ENCODE measurements at places on chromosomes 7 and 10.

DNA sequence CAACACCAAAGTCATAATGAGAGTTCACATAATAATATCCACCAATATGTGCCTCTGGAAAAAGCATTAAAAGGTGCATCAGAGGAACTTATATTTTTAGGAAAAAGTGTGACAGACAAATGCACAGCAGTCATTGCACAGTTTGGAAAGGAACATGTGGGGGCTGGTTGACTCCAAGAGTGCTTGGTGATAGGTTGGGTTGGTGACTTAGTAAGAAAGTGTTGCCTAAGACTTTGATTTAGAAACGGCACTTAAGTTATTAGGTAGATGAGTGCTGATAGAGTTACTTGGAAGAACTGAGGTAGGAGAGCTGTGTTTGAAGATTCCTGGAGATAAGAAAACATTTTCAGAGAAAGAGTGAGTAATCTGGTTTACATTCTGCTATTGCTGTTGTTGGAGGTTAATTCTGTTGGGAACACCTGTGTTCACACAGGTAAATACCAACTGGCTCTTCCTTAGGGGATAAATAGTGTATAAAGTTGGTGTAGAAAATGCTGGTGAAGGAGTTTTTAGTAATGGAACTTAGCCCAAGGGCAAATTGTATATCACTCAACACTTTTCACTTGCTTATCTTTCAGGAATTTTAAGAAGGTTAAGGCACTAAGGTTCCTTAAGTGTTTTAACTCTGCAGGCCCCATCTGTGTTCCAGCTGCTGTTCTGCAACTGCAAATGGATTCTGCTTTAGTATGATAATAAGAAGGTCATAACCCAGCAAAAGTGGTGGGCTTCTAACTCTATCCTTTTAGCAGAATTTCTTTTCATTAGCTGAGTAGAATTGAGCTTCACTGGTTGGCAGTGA is 196.1 kb downstream of the NSUN6 start:
- DNase-seq, result no peak

DNA sequence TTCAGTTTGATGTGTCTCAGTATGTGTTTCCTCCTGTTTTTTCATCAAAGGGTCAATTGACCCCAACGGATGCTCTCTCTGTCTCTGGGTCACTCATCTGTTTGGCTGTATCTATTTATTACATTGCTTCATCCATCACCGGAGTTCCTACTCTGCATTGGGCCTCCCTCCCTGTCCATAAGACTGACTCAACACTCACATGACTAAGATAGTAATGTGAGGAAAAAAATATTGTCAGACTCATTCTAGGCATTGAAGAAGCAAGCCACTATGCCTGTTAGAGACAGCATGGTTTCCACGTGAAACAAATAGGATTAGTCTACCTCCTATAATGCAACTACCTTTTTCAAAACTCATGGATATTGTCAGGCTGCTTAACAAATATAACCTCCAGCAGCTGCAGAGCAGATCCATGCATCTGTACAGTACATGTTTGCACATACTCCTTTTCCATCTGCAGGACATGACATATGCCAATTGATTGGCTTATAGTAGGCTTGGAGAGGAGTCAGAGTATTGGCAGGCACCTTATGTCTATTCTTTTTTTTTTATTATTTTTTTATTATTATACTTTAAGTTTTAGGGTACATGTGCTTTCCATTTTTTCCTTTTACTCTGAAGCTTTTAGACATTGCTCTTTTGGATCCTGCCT is 275.2 kb downstream of the LRRTM3 start:
- no peak for DNase-seq

DNA sequence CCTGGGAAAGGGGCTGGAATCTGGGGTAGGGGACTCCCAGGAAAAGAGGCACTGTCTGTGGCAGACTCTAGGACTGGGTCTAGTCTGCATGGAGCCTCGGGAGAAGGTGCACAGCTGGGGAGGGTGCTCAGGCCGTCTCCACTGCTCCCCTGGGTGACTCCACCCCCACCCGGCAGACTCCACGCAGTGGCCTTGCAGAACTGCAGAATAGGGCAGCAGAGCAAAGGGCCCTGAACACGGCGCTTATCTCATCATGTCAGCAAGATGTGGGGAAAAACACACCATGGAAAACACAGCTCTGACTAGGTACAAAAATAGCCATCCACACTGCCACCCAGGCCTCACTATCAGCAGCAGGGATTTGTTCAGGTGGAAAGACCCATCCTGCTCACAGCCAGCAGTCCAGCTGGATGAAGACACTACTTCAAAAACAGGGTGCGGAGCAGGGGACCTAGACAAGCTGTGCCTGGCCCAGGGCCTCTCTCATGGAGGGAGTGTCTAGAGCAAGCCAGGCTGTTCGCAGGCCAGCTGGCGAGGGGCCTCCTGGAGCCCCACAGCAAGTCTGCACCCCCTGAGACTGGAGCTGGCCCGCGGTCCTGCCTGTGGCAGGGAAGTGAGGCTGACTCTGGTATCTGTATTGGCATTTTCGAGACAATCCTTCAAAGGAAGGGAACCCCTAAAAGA is 11.7 kb downstream of the MAT1A start:
- DNase-seq, result no peak

- no peak for DNase-seq
Measured at GRCh38 chr7:157690833-157691585, 354.2 kb downstream of the DNAJB6 start.

DNA sequence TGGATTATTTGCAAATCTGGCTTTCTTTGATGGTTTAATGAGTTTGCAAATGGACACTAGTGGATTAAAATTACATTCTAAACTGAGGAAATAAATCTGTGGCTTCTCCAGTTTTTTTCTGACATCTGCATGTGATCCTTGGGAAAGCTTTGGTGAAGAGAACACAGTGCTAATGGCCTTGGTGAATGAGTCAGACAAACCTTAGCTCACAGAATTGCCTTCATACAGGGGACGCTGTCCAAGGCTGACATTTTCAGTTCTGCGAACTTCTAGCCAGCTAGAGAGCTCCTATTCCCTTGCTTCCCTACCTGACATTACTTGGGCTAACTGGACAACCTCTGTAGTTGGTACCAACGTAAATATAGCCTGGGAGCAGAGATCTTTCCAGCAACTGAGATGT is 21.2 kb downstream of the BMPER start:
- no peak for DNase-seq

DNA sequence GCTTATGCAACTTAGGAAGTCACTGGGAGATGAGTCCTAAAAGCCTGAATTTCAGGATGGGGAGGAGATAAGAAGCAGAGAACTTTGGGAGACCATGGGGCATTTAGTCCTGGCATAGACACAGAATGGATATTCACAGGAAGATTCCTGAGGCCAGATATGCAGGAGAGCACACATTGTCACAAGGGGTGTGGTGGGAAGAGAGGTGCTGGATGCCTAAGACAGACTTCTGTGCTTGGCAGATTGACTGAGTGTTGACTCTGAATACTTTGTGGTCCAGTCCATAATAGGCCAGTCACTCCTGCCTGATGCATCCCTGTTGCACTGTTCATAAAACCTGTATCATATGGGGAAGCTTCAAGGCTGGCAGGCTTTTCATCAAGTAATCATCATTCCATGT is 18.5 kb downstream of the SRI start:
- no peak for DNase-seq

DNA sequence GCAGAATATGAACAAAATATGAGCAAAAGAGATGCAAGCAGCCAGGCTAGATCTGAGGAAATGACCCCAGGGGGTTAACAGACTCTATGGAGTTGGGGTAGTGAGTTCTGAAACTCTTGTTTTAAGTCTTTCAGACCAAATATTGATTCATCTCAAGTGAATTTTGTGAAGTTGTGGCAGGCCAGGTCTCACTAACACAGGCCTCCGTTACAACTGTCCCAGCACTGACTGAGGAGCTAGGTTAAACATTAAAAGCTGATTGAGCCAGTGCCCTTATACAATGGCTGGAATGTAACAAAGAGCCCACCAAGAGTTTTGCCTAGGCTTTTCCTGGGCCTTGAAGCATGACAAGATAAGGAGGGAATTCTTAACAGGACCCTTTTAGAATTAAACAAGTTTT is 192.3 kb upstream of the STK17A start:
- DNase-seq, result no peak

DNA sequence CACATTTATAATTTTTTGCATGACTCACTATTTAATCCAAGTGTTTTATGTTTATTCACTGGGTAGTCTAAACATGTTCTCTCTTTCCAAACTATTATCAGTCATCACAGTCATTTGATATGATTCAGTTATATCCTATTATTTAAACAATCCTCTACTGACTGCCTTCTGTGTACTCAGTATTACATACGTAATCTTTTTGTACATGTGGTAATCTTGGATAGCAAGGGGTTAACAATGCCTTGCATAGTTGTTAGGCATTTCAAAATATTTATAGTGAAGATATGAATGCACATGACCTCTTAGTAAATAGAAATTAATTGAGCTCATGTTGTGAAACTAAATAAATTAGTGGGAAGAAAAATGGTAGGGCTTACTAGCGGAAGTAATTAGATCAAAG is 379.4 kb upstream of the KIAA1217 start:
- DNase-seq, result no peak

Measured in CD4-positive, alpha-beta T cell treated with Interleukin-21 for 1 hour (primary cell).